ENCODE measurements at places on chromosomes 4 and X.

DNA sequence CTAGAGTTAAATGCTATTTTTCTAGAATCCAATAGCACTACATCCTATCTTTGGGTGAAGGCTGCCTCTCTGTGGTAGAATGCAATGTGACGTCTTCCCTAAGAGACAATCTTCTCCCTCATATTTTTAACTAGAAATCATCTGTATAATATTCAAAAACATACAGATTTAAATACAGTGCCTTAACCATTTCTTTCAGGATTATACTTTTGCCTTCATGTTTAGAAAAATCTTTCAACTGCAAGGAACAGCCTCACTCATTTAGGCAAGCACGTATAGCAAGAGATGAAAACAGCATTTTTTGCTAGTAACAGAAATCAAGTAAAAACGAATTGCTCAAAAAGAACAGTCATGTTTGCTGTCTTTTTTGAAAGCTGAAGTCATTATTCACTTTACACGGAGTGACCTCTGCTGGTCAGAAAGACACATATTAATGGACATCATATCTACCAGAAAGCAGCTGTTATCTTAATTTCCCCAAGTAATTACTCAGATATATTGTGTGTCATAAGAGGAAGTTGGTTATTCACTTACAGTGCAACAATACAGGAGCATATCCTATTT is 422.3 kb downstream of the STPG2 start:
- DNase-seq, result no peak

- DNase-seq, result no peak
These were observed 203.8 kb downstream of the AASDH start for GRCh38 chr4:56183344-56183959.

DNA sequence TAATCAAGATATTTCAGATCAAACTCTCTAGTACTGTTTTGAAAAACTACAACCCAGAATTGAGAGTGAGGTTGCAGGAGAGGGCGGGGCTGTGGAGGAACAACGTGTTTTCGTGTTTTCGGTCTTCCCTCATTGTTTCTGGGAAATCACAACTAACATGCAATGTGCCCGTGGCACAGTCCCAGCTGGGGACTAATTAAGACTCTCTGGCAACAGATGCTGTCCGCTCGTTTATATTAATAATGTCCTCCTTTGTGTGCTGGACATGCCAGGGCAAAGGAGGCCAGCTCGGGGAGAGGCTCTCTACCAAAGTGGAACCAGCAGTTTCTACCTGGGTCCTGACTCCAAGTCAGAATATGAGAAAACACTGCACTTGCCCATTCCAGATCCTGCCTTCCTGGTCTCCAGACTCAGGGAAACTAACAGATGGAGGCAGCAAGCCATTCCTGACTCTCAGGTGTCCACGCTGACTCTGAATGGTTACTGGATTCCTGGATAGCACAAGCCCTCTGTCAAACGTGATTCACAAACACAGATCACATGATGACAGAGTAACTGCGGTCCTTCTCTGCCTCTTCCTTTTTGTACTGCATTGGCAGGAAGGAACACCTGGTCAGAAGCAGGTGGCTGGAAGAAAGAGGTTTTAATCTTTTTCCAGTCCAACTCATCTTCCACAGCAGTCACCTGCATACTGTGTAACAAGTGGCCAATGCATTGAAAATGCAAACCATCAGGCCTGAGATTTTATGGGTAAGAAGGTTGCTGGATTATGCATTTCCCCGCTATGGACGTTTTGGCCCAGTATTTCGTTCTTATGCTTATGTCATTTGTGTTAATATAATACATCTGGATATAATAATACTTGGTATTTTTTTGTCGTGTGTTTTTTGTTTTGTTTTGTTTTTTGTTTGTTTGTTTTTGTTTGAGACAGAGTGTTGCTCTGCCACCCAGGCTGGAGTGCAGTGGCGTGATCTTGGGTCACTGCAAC is 65.0 kb downstream of the COQ2 start:
- DNase-seq, result peak; percentile 70

- DNase-seq, result no peak
These were observed 63.4 kb upstream of the PDE5A start for GRCh38 chr4:119692001-119692400.

- no peak for DNase-seq
These were observed 253.1 kb upstream of the RPS6KA3 start for GRCh38 chrX:20519826-20520225.

DNA sequence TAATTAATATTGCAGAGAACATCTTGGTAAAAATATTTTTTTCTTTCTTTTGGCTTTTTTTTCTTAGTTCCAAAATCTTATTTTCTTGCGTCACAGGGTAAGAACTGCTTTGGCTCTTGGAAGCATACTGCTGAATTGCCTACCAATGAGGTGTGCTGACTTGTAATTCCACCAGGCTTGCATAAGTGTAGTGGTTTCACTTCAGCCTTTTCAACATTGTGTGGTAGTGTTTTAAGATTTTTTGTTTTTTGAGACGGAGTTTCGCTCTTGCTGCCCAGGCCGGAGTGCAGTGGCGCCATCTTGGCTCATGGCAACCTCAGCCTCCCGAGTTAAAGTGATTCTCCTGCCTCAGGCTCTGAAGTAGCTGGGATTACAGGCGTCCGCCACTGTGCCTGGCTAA is 42.4 kb downstream of the N4BP2 start:
- DNase-seq, result no peak

DNA sequence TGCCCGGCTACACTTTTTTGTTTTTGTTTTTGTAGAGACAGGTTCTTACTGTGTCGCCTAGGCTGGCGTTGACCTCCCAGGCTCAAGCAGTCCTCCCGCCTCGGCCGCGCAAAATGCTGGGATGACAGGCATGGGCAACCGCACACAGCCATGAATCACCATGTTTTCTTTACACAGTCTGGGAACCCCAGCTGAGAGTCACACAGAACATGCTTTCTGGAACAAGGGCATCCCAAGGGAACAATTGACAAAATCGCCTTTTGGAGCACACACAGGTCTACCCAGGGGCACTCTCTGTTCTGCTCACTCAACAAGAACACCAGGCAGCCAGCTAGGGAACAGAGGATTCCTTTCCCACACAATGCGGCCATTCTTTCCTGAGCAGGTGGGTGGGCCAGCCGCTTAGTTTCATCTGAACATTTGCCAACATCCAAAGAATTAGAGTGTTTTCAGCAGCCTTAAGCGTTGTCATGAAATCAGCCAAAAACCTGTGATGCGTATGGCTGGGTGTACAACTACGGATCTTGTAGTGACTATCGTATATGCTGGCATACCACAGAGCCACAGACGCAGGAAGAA is 15.7 kb downstream of the PRKX start:
- no peak for DNase-seq

DNA sequence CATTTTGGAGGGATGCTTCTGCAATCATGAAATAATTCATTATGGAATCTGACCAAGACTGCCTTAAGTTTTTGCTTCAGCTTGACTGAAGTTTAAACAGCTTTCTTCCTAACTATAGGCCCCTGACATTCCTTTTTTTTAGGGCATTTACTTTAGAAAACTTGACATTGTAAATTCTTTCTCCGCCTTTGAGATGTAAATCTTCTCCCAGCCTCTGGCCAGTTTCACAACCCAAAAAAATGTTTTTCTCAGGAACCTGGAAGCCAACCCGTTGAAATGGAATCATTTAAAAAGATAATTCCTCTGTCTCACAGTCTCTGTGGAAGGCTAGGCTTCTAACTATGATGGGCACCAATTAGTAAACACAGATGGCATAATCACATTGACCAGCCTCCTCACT is 710.4 kb upstream of the PABPC4L start:
- DNase-seq, result no peak

DNA sequence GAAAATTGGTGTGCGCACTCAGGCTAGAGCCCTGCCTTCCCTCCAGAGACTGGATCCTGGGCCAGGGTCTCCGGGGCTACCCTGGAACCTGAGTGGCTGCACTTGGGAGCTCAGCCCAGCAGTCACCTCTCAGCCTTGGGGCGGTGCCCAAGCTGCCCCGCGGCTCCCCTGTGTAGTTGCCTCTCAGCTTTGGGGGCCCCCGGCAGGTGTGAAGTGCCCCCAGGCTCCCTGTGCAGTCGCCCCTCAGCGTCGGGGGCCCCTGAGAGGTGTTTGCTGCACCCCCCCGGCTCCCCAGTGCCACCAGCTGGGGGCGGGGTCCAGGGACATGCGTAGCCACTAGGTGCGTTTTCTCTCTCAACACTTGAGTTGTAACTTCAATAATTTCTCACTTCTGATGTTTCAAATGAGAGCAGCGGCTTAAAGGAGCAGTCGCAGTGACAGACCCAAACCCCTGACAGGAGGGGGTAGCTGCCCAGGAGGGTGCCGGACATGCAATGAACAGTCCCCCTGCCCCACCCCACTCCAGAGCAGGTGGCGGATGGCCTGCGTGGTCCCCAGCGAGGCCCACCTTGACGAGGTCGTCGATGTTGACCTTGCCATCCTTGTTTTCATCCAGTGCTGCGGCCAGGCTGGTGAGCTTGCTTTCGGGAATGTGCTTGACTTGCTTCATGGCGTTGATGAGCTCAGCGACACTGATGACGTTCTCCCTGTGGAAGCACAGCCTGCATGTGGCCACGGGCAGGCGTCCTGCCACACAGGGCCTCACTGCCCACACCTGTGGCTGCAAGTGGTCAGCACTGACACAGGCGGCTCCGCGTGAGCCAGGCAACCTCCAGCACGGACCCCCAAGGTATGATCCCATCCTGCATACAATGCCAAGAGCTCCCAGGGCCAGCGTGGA is 22.3 kb downstream of the FGFR3 start:
- DNase-seq, result no peak

- DNase-seq, result no peak
These were observed 397.5 kb upstream of the PRKX start for GRCh38 chrX:4110964-4111363.

DNA sequence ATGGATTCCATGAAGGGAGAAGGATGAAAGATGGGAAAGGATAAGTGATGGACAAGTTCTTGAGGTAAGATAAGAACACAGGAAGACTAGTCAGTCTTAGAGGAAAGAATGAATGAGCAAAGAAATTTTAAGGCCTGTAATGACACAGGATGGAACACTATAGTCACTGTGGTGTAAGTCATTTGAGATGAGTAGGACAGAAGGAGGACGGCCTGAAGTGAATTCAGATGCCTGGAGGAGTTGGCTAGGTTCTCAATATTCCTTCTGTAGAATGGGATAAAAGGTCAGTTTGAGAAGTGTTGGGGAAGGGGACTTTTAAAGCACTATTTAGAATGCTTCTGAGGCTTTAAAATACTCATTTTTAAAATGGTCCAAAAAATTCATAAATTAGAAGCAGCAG is 3.9 kb downstream of the MSMO1 start:
- DNase-seq, result no peak

DNA sequence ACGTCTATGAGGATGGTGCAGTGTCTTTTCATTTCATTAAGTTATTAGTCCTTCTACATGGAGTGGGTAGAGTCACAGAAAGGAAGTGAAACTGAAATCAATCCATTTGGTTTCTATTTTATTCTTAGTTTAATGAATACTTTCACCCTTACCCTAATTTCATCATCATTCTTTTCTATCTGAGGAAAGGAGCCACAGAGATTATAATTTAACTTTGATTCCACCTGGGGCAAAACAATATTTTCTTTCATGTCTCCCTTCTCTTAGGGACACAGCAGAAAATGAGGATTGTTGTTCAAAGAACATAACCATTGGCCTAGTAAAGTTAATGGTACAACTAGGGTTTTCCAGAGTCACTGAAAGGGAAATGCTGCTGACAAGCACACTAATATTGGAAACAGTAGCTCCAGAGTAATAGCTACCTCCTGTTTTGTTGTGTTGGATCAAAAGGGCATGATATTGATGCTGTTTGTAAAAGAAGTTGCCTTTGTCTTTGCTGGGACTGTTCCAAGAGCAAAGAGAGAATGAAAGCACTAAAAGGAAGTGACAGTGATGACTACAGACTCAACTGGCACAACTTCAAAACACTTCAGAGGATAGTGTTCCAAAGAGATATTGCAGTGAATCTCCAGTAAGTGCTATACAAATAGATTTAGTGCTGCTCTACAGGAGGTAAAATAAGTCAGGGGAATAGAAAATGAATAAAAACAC is 247.1 kb upstream of the PITX2 start:
- DNase-seq, result no peak

DNA sequence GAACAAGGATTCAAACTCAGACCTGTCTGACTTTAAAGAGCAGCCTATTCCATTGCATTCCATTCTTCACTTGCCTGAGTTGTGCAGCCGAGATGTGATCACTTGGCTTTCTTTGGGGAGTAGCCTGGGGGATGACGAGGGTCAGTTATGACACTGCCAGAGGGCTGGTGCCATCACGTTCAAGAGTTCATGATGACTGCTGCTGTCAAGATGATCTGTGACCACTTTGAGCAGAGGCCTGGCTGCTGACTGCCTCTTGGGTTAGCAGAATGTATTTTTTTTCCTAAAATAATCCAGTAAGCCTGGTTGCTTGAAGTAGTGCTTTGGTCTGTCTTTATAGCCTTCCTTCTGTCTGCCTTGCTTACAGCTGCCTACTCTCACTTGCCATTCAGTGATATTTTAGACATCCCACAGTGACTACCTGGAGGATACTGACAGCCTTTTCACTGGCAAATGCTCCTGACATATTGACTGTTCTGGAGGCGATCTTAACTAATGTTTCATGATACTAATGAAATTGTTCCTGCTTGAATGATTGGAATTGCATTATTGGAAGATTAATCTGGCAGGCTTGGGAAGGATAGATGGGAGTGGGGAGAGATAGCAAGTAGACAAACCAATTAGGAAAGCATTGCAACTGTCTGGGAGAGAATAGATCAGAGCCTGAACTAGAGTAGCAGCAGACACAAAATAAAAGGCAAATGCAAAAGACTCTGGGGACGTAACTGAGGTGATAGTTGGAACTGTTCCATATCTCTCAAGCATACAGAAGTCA is 221.6 kb upstream of the LCORL start:
- no peak for DNase-seq

- DNase-seq, result no peak
These were observed 202.9 kb upstream of the NPY2R start for GRCh38 chr4:155005395-155006090.

DNA sequence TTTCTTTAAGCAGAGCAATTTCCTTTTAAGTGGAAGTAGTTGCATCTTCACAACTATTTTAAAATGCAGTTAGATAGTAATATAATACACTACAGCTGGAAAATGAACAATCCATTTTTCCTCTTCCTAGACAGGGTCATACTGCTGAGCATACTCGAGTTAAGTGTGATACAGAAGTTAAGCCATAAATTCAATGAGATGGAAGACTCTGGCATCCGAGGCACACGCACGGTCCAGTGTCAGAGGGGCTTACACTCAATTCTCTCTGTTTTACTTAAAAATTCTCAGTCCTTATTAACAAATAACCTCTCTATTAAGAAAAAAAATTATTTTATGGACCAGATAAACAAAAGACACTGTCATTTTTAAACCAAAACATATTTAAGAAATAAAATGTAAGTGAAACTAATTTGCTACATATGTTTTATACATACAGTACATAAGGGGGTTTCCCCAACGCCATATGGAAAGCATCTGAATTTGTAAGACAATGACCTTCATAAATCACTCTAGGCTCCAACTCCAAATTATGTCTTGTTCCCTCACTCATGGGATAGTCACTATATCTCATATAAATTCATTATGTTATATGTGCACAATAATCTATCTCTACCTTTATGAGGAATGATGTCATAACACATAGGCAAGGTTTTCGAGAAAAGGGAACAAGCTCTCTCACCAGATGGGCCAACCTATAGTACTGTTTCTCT is 315.3 kb downstream of the PAPSS1 start:
- DNase-seq, result no peak

Measured in CD4-positive, alpha-beta T cell treated with Interleukin-10 for 1 hour (primary cell).